ENCODE measurements at places on chromosomes 12 and 14.

DNA sequence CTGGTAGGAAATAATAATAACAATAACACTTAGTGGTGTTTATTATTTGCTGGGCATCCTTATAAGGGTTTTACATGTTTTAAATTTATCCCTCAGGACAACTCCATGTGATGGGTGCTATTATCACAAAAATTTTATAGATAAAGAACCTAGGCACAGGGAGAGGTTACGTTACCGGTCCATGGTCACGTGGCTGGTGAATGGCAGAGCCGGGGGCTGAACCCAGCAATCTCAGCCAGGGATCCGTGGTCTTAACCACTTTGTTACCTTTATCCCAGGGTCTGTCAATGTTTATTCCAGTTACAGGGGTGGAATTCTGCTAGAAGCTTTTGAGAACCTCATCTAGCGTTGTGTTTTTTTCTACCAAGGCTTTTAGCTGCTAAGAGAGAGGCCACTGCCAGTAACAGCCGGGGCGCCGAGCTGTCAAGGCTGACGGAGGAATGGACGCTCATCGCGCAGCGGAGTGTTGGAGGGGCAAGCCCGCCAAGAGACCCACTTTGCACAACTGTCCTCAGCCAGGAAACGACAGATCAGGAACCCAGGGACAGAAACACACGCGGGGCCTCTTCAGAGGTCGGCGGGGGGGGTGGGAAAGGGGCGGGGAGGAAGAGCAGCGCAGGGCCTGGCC is 418 bp downstream of the AMN1 start:
- DNase-seq, result peak; percentile 71

DNA sequence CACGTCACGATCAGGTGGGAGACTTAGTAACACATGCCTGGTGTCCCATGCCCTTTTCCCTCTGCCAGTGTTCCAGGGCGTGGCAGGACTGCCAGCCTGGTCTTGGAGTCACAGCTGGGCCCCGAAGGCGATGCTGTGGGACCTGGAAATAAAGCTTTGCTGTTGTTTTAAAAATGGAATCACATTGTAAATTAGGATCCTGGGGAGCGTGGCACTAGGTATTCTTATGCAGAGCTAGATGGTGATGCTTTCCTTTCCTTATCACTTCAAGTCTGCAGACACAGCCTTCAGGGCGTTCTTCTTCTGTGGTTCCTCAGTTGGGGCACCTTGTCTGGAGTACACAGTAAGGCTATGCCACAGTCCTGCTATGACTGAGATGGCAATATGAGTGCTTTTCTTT is 64.6 kb downstream of the BICD1 start:
- no peak for DNase-seq

DNA sequence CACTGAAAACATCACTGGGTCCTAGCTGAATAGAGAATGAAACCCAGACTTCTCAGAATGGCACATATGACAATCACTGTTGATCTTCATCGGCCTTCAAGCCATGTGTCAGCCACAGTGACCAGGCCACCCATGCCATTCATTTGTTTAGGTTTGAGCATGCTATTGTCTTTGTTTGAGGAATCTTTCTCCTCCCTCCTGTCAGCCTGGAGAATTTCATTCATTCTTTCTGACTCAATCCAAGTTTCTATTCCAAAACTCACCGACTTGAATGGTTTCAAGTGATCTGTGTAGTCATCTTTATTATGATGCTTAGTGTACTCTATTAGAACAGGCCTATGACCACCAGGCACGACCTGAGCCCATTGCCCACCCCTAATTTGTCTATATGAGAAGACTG is 106.3 kb downstream of the ETNK1 start:
- DNase-seq, result no peak

DNA sequence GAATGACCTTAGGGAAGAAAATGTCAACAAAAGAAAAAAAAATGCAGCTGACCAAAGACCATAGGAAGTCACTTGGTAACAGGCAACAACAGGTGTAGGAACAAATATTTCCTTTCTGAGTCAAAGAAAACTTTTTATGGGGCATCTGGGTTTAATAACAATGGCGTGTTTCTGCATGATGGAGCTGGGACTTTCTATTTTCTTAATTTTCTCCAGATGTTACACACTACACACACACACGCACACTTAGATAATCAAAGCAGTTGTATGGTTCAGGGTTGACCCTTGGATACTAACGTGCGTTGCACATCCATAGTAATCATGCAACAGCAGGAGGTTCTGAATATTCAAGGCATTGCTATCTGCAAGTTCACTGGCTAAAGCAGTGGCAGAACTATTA is 47.9 kb upstream of the NTF3 start:
- DNase-seq, result no peak

- no peak for DNase-seq
Observed at GRCh38 chr12:108309674-108310312, 29.3 kb downstream of the CMKLR1 start.

- DNase-seq, result no peak
Observed at GRCh38 chr12:28237423-28237822, 47.2 kb downstream of the CCDC91 start.

DNA sequence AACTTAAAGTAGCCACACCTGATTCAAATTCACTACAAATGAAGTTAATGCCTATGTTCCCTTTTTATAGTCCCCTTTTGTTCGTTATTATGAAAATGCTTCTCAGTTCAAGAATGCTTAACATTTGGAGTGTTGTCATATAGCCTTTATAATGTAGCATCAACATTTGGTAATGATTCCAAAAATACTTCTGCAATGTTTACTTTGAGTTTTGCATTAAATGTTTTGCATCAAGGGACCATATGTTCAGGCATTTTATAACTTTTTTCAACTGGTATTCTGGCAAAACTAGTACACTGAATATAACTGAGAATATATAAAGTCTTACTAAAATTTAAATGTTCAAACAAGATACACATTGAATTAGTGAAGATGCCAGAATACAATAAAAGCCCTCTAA is 209.6 kb upstream of the SLC16A7 start:
- no peak for DNase-seq

DNA sequence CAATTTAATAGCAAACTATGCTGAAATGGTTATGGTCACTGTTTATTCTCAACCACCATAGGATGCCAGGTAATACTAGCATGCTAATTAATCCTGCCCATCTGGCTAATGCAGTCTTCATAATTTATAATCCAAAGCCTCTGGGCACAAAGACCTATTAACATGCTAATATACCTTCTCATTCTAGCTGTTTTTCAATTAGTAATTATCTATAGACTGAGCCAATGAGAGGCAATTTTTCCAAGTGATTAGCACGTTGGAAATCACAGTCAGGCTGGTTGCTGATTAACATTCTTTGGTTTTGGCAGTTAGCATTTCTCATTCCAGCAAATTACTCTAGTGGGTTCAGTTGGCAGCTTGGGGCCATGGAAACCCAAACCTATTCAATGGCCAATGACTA is 357.2 kb downstream of the SEC23A start:
- no peak for DNase-seq
